ENCODE measurements at places on chromosomes 1 and 21. TPM values are rescaled to one million over a fixed set of nuclear protein-coding genes. Genes with fewer than 3 reads are reported as not detected.

Gene LYPD8
- total RNA-seq = not detected

Gene C1orf56
- total RNA-seq = 3.0 TPM

Gene KHDRBS1
- total RNA-seq = 110 TPM

Gene SMIM1
- not detected for total RNA-seq

Gene DCST1
- total RNA-seq = not detected

Gene SELP
- not detected for total RNA-seq

Gene OR2T5
- not detected for total RNA-seq

Gene PROX1
- total RNA-seq = 0.88 TPM

Gene SLFNL1
- 0.41 TPM for total RNA-seq

Gene SPATA6
- 5.0 TPM for total RNA-seq

Gene GJA8
- total RNA-seq = not detected

Gene ZNF124
- total RNA-seq = 16.8 TPM

Gene ALX3
- not detected for total RNA-seq

Gene CYP2J2
- total RNA-seq = 1.9 TPM
